ENCODE measurements at places on chromosomes 1 and 21.
A peak's percentile ranks its signal among the peaks of the same experiment; 100 is the strongest.

- DNase-seq: no peak
Observed at GRCh38 chr21:41593051-41593759, 85.2 kb upstream of the TMPRSS2 start.

- DNase-seq: peak; percentile 79
Observed at GRCh38 chr1:18913065-18913835, 10.9 kb upstream of the ALDH4A1 start.

DNA sequence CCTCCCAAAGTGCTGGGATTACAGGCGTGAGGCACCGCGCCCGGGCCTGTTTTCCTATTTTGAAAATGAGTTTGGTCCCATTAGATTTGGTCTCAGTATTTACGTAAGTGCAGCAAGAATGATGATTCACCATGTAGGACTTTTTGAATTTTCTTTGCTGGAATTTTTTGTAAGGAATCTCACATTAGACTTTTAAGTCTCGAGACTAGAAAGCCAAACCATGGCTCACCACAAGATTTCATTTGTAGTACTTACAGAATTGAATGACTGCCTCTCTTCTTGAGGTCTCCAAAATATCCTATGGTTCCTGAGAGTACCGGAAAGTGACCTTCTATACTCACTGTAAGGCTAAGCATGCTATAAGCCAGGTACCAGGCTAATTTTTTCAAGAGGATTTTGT, 325 bp downstream of the OR14A2 start:
- DNase-seq: no peak

GRCh38 chr21:17427831-17428483, 84.9 kb upstream of the CXADR start:
- no peak for DNase-seq

- DNase-seq: no peak
Observed at GRCh38 chr21:38768471-38769063, 37.2 kb upstream of the ETS2 start.

Data from hematopoietic multipotent progenitor cell treated with erythropoietin and hydrocortisone succinate and interleukin-3 and kit ligand, for 6 days (in vitro differentiated cells).